ENCODE measurements at places on chromosomes 1 and 21.
A peak's percentile ranks its signal among the peaks of the same experiment; 100 is the strongest.

- peak; percentile 71 for DNase-seq
These were observed at the start of gene VWA1 for GRCh38 chr1:1435106-1435903. Gene VWA1 (plus strand): TSS chr1:1435690. CDS start chr1:1435749, 59 bp downstream.

DNA sequence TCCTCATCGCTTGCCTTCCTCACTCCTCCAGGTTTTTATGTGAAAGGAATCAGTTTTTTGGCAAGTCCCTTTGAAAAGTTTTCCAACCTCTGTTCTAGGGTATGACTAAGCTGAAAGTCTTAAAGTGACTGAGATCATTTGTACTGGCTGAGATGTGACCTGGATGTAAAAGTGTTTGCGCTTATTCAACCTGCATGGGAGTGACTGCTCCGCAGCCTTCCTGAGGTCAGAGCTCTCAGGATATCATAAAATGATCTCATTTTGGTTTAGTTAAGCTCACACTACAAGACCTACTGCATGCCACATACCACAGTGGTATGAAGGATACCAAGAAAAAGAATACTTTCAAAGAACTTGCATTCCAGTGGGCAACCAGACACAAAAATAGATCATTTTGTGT is 29.8 kb upstream of the TADA1 start:
- peak; percentile 79 for DNase-seq

DNA sequence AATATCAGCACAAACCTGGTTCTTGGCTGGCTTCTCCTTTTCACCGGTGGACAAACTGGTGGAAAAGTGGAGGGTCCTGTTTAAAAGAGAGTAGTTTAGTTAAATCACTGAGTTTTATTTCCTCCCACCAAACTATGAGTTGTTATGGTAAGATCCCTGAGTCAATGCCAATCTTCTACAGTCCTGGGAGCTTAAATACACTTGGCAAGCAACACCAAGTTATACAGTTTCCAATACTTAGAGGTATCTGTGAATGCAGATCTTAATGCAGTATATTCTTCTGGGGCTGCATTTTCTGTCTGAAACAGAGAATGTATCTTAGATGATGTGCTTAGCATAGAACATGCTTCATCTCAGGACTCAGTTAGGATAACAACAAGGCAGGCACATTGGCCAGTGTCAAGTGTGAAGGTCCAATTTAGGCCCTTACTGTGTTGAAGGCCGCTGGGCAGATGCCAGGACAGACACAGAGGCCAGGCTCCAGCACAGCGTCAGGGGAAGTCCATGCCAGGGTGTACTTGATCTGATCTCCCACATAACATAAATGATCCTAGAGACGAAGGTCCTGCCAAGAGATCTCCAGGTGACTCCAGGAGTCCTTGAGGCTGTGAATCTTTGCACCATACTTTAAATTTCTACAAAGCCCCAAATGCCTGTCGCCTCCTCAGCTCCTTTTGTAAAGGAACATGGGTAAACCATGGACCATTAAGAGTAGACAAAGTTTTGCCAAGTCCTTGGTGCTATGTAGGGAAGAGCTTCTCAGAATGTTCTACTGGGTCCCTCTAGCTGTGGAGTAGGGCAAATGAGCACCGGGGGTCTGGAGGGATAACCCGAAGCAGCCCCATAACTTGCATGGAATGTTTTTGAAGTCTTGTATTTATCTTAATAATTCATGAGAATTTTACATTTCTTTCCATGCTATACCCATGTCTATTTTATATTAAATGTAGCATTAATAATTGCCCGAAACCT is 76.8 kb downstream of the KCNJ15 start:
- peak; percentile 41 for DNase-seq

- DNase-seq = no peak
These were observed 77.9 kb upstream of the PUM1 start for GRCh38 chr1:31143455-31143854.

DNA sequence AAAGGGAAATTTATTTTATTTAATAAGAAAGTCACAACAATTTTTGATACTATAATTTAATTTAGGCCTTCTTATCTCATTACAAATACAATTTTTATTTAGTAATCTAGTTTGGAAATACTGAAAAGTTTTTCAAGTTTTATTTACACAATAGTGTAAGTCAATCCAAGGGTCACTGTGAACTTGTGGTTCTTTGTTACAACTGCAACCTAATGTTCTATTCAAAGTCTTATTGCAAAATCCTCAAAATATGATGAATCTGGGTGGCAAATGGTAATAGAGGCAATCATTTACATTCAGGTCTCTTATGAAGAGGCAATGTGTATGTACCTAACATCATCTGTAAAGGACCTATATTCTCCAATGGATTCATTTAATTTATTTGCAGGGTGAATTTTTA is 421.2 kb downstream of the DPYD start:
- DNase-seq = no peak
